ENCODE measurements at places on chromosomes 3 and 15.

GRCh38 chr15:52673734-52674133 lies 5.5 kb downstream of the ATOSA start:
- DNase-seq: no peak

- DNase-seq: no peak
Observed at GRCh38 chr3:76969996-76970615, 69.8 kb upstream of the ROBO2 start.

- no peak for DNase-seq
Observed at GRCh38 chr3:27511724-27512422, 27.7 kb upstream of the SLC4A7 start.

- no peak for DNase-seq
Observed at GRCh38 chr3:149596134-149596770, 61.6 kb downstream of the WWTR1 start.

DNA sequence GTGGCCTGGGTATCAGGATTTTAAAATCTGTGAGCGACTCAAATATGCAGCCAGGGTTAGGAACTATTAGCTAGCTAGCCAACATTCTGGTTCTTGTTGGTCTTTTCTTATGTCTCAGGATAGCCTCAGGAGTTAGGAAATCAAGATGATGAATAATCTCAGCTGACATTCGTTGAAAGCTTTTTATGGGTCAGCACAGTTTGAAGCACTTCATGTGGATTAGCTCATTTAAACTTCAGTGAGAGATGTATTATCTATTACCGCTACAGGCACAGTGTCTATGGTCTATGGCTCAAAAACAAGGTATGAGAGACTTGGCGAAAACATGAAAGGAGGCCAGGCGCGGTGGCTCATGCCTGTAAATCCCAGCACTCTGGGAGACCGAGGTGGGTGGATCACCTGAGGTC lies 187.5 kb upstream of the THRB start:
- DNase-seq: no peak

DNA sequence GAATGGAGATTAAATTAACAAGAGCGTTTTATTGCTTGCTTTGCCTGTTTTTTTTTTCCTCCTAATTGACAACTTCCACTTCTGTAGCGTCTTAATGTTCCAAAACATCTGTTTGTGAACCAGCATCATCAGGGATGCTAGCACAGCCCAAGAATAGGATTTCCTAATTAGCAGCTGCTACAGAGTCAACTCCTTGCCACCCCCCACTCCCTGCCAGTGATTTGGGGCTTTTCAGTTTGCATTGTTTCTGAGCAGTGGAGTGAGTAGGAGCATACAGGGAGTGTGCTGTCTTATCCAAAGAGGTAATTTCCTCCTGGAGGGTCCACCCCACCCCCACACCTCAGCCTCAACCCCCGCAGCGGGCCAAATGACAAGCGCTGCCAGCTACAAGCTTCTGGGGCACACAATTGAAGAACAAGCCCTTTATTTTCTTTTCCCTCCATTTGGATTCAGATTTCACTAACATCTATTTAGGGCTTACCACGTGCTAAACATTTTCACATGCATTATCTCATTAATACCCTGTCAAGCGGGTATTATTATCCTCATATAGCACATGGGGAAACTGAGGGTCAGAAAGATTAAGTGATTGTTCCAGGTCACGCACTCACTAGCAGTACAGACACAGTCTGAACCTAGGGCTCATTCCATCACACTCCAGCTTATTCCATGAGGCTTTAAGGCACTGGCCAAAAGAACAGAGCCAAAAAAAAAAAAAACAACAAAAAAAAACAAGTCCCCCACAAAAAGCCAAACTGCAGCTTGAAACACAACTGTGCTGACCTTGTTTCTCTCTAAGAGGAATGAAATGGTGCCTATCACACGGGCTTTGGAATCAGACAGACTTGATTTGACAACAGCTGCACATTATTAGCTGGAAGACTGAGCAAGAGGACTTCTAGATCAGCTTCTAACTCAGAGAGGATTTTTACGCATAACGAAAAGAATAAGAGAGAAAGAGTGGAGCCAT lies 16.4 kb downstream of the HEG1 start:
- DNase-seq: no peak

DNA sequence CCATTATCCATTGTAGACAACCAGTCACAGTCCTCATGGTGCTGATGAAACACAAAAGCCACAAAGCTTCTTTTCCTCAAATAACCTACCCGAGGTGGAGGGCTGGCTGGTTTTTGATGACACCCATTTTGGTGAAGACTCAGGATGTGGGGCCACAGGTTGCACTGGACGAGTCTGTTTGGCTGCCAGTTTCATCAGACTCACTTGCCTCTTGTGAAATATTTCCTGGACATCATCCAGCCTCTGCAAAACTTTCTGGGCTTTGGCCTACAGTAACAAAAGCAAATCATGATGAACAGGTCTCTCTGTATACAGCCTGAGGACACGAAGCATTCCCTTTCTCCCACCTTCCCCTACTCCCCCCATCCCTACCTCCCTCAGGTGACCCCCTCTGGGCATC lies 42.2 kb downstream of the B3GNT5 start:
- DNase-seq: no peak

DNA sequence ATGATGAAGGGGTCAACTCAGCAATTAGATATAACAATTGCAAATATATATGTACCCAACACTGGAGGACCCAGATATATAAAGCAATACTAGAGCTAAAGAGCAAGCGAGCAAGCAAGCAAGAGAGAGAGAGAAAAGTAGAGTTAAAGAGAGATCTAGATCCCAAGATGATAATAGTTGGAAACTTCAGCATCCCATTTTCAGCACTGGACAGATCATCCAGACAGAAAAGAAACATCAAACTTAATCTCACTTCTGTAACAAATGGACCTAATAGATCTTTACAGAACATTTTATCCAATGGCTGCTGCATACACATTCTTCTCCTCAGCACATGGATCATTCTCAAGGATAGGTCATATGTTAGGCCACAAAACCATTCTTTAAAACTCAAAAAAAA lies 23.2 kb downstream of the PEAK1 start:
- no peak for DNase-seq

- DNase-seq: no peak
Observed at GRCh38 chr3:38597502-38598060, 51.9 kb downstream of the SCN5A start.

GRCh38 chr3:183532620-183533411 lies 22.7 kb downstream of the KLHL6 start:
- DNase-seq: no peak

GRCh38 chr3:37997342-37997741 lies 6.8 kb downstream of the VILL start:
- DNase-seq: no peak

DNA sequence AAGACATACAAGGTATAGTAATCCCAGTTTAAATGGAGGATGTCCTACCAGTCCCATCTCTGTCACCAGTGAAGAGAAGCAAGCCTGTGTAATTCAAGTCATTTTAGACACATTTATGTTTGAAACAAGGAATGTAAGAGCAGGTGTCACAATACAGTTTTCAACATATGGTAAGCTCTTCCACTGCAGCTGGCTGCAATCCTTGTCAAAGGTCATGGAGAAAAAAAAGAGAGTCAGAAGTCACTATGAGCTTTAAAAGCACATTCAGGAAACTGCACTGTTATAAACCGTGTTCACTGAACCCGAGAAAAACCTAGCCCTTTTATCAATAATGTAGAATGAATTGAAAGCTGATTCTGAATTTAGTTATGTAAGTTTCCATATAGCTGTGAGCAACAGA lies 206.4 kb downstream of the NAALADL2 start:
- DNase-seq: no peak

DNA sequence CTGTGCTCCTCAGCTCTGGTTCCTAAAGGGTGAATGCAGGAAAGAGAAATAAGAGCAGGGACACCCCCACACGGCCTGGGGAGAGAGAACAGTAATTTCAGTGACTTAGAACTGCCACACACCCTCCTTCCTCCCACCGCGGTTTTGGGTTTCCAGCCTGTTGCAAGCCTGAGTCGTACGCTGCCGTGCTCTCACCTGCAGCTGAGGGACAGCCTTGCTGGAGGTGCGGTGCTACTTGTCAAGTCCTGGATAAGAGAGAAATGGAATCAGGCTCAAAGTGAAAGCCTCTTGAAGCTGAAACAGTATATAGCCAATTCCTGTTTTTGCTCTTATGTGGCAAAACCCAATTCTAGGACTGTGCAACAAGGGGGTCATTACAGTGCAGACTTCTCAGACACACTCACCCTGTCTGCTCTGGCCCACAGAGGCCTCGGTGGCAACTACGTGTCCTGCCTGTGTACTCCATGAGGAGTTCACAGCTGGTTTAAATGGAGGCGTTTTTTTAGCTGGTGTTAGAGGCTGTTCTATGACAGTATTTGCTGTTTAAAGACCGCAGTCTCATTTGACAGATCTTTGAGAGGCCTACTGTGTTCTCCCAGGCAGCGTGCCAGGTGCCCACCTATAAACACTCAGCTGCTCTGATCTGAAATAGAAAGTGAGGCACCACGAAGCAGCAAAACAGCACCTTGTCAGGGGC lies 42.9 kb downstream of the TBC1D2B start:
- peak; percentile 56 for DNase-seq

- DNase-seq: no peak
Observed at GRCh38 chr3:55558316-55558715, 71.2 kb upstream of the WNT5A start.

- no peak for DNase-seq
Observed at GRCh38 chr15:61916104-61916503, 144.1 kb downstream of the VPS13C start.

DNA sequence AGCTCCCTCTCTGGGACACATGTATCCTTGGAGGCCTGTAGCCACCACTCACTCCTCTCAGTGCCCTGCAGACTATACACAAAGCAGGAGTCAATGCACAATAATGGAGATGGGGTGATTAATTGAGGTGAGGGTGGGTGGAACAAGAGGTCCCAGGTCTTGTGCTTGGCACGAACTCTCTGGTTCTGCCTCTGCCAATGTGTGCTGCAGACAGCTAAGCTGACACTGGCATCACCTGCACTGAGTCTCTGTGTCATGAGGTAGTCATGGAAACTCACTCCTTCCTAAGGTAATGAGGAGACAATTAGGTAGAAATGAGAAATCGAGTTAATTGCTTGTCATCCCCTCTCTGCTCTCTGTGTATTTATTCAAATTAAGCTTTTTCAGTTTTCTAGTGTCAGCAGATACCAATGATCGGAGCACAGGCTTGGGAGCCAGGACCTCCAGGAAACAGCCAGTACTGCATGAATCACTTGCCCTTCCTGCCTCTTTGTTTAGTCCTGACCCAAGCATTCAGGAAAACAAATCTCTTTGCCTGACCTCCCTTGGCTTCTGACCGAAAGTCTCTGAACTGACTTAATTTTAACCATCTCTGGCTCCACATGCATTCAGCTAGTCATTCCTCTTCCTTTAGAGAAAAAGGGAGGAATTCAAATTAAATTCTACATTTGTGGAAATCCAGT lies 56.7 kb downstream of the DRD3 start:
- no peak for DNase-seq

DNA sequence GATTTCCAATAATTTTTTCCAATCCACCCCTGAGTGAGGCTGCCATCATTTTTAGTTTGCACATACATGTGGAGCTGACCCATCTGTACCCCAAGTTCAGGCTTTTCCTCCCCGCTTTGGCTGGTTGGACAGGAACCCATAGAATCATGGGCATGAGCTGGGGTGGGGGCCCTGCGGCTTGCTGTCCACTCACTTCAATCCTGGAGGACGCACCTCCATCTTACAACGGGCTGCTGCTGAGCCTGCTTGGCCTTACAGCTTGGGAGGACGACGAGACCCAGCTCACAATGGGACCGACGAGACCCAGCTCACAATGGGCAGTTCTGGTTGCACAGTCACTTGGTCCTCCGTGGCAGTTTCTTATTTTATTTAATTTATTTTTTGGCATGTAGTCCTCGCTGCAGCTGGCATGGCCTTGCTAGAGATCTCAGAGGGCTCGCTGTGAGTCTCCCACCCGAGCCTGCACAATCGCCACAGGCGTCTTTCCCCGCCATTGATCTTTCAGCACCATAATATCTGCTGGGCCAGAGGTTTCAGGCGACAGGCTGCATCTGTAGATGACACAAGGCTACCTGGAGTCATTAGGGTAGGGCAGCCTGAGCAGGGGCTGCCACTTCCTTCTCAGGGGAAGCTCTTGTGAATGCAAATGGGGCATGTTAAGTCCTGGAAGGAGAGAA lies 19.6 kb upstream of the EPHB3 start:
- no peak for DNase-seq

DNA sequence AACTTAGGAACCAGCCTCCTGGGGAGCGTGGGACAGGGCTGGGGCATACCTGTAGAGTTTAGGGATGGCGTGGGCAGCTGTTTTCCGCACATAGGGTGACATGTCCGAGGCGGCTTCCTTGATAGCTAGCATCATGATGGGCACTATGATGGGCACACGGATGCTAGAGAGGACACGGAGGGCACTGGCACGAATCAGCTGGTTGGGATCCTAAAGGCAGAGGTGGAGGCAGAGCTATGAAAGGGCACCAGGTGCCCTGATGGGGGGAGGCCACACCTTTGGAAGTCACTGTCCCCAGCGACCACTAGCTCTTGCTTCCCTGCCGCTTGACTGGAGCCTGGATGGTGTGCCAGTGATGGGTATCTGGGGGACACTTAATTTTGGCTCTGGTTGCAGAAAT lies 28.3 kb downstream of the AP3B2 start:
- DNase-seq: no peak

- DNase-seq: no peak
Observed at GRCh38 chr3:23915537-23916108, 1.2 kb downstream of the NKIRAS1 start.

DNA sequence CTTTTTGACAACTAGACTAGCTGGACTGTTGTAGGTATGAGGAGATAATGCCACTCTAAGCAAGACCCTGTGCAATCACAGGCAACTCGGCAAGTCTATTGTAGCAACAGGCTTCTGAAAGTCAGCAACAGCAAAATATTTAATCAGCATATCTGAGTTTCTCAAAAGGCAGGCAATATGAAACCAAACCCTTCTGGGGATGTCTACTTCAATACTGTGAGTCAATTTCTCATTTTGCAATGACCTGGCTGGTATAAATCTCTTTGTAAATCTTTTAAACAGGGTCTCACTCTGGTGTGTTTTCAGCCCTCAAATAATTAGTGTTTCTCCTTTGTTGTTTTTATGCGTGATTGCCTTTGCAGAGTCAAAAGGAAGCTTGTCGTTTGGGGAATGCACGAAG lies 1044.5 kb downstream of the NTRK3 start:
- DNase-seq: no peak

GRCh38 chr15:41777421-41777973 lies 3.2 kb downstream of the MAPKBP1 start:
- DNase-seq: no peak

DNA sequence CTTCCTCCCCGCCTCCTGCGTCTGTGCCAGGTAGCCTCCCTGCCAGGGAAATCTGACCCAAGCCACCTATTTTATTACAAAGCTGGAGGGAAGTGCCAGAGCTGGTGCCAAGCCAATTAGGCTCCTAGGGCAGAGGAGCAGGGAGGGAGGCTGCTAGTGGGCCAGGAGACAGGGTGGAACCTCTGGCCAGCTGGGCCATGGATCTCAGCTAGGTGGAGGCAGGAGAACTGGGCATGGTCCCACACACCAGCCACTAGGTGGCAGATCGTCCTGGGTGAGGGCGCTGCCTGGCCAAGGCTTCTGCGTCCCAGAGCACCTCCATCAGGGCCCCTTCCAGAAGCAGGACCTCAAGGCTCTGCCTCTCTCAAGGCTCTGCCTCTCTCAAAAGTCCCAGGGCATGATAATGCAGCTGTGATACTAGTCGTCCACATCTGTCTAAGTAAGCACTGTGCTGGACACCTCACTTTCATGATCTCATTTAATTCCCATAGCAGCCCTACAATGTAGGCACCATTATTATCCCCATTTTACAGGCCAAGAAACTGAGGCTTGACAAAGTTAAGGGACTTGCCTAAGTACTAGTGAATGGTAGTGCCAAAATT lies 4.5 kb upstream of the RFT1 start:
- peak; percentile 7 for DNase-seq
